ENCODE measurements at places on chromosomes 3 and 15.
A peak's percentile ranks its signal among the peaks of the same experiment; 100 is the strongest.

- H3K27me3 ChIP-seq, result peaks cover 3% of the 10 kb centered on the region
- H3K36me3 ChIP-seq, result peaks cover 46% of the 10 kb centered on the region
- no peak for DNase-seq
- no peak overlapping the region for H3K27ac ChIP-seq
- H3K4me3 ChIP-seq, result no peak overlapping the region
Measured at GRCh38 chr3:136584728-136585127, 167.4 kb downstream of the STAG1 start.

DNA sequence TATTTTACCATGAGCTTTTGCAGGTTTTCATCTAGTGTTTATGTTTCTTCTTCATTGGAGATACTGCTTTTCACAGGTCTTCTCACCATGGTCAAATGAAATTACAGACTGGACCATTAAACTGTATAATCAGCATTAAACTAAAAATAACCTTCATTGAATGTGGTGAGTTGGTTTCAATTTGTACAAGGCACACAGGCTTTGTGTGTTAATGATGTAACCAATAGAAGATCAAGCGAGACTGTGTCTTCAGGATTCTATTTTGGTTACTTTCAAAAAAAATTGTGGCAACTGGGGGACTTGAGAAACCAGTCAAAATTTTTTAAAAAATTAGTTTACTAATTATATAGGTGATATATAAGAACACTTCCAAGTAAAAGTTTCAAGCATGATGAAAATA lies 54.3 kb upstream of the GCSAM start:
- H3K4me3 ChIP-seq, result no peak overlapping the region
- no peak for DNase-seq
- no peak overlapping the region for H3K27ac ChIP-seq
- peaks cover 7% of the 10 kb centered on the region for H3K4me1 ChIP-seq
- H3K36me3 ChIP-seq, result peaks cover 25% of the 10 kb centered on the region

GRCh38 chr3:22969276-22969675 lies 233.9 kb upstream of the UBE2E2 start:
- no peak overlapping the region for H3K27ac ChIP-seq
- no peaks in the 10 kb centered on the region for H3K27me3 ChIP-seq
- H3K4me1 ChIP-seq, result no peaks in the 10 kb centered on the region
- H3K36me3 ChIP-seq, result no peaks in the 10 kb centered on the region

DNA sequence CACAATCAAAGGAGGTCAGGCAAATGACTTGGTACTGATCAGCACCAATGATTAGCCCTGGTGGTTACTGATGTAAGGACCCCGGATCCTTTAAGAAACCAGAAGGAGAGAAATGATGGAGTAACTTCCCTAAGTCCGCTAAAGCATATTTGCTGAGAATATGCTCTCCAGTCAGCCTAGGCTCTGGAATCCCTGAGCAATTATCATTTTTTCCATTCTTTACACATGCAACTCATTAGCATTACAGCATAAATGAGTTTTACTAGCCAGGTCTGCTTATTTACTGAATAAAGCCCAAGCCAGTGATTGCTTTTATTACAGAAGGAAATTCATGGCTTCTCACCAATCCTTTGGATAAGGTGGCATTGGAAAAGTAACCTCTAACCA lies 139.2 kb upstream of the WNT5A start:
- H3K27ac ChIP-seq, result no peak overlapping the region
- peaks cover 68% of the 10 kb centered on the region for H3K4me1 ChIP-seq
- no peak overlapping the region for H3K4me3 ChIP-seq
- H3K36me3 ChIP-seq, result no peaks in the 10 kb centered on the region
- H3K27me3 ChIP-seq, result peaks cover 2% of the 10 kb centered on the region

- no peak for DNase-seq
- peaks cover 22% of the 10 kb centered on the region for H3K4me1 ChIP-seq
- H3K36me3 ChIP-seq, result peaks cover 46% of the 10 kb centered on the region
- H3K27ac ChIP-seq, result peak overlapping the region; percentile 57
- H3K4me3 ChIP-seq, result no peak overlapping the region
Measured at GRCh38 chr15:58724466-58724865, 25.0 kb downstream of the ADAM10 start.

DNA sequence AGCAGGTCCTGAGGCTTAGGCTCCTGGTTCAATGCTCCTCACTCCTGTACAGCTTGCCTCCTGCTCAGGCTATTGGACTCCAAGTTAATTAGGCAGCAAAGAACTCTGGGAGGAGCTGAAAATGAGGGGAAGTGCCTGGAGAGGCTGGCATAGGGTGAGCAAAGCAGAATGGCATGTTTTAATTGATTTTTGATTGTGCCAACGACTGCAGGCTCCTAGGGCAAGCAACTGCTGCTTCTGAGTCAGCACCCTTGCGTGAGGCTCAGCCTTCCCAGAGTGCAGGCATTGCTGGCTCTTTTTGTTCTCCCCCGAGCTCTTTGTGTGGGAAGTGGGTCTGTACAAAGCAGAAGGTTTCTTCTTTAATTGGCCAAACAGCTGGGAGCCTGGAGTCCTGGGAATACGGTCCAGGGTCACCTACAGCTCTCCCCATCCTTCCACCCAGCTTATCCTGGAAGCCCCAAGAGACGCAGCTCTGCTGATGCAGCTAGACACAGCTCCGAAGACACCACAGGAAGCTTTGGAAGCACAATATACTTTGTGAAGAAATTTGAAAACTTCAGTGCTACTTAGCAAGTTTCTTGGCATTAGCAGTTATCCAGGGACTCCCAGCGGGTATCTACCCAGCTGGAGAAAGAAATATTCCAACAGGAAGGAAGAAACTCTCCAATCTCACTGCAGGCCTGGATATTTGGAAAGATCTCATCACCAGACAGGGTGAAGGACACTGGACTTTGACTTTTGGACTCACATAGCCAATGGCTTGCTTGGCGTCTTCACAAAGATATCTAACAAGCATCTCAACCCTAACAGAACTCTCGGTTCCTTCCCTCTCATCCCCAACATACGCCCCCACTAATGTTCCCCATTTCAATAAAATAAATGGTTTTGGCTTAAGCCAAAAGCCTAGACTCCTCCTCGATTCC lies 76.8 kb downstream of the BDH1 start:
- no peaks in the 10 kb centered on the region for H3K36me3 ChIP-seq
- H3K4me3 ChIP-seq, result no peak overlapping the region
- H3K27me3 ChIP-seq, result peaks cover 8% of the 10 kb centered on the region
- no peak overlapping the region for H3K27ac ChIP-seq

DNA sequence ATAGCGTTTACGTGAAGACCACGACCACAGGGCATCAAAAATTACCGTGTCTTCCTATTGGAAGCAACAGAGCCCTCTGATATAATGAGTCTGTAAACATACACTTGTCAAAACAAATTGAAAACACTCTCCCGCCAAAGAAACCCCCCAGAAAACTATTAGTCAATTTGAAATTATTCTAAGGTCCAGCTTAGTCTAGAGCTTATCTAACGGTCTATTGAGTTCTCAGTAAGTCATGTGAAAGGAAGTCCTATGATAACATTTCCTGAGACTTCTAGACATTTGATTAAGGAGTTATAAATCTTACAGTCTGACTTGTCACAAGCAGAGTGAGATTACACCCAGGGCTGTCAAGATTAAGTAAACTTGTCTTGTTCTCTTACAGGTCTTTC lies 356.3 kb downstream of the FOXP1 start:
- H3K27me3 ChIP-seq, result peaks cover 3% of the 10 kb centered on the region
- H3K36me3 ChIP-seq, result peaks cover 19% of the 10 kb centered on the region
- H3K4me1 ChIP-seq, result peaks cover 79% of the 10 kb centered on the region
- no peak for DNase-seq
- peak overlapping the region; percentile 90 for H3K27ac ChIP-seq

DNA sequence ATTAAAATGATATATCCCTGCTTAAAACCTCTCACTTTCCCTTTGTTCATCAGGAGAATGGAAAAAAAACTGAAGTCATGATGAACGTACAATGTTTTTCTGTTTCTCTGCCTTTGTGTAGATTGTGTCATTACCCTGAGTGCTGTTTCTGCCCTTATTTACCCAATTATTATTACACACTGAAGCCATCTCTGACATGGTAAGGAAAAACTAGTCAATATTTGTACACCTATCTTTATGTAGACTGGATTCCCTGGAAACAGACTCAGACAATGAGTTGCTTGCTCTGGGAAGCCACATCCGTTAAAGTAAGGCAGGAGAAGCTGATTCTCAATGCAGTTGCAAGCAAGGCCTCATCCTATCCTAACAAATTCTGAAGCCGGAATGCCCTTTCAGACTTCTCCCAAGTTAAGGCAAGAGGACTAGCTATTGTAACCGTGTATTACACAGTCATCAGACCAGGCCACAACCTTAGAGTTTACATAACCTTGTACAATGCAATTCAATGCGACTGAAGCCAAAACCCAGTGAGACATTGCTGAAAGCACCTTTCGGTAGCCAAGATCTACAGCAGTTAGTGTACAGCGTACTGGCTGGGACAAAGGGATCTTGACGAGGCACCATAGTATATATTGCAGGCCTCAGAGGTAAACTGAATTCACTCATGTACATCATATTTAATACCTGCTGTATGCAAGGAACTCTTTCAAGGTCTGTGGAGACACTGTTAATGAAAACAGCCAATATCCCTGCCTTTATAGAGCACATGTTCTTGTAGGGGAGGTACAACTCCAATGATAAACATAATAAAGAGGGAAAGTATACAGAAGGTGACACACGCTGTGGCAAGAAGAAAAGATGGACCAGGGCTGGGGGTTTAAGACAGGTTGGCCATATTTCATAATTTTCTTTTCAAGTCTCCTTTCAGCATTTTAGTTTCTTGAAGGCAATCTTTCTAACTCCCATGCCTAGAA lies 1040.8 kb upstream of the SEMA6D start:
- no peaks in the 10 kb centered on the region for H3K36me3 ChIP-seq
- H3K4me1 ChIP-seq, result no peaks in the 10 kb centered on the region
- no peak for DNase-seq
- H3K27ac ChIP-seq, result no peak overlapping the region

DNA sequence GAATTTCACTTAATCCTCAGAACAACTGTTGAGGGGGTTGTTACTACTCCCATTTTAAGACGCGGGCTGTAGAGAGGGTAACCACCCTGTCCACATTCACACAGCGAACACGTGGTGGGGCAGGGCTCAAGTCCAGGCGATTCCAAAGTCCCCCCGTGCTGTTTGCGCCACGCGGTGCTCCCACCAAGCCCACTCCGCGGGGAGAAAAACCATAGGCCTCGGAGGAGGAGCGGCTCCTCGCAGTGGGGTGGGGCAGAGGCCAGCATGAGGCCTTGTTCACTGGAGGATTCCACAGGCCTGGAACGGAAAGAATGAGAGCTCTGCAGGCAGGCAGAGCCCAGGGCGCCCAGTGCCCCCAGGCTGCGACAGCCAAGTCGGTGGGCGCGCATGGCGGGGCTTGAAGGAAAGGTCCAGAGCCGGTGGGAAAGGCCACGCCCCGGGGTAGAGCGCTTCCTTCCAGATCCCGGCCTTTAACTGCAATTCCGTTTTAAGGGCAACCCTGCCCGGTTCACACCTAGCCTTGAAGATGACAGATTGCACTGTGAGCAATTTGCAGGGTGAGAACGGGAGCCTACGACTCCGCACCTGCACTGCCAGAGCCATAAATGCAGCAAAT lies 161.8 kb upstream of the TBL1XR1 start:
- peak overlapping the region; percentile 98 for H3K27ac ChIP-seq
- H3K4me1 ChIP-seq, result peaks cover 73% of the 10 kb centered on the region
- no peaks in the 10 kb centered on the region for H3K27me3 ChIP-seq
- peak overlapping the region; percentile 72 for H3K4me3 ChIP-seq

DNA sequence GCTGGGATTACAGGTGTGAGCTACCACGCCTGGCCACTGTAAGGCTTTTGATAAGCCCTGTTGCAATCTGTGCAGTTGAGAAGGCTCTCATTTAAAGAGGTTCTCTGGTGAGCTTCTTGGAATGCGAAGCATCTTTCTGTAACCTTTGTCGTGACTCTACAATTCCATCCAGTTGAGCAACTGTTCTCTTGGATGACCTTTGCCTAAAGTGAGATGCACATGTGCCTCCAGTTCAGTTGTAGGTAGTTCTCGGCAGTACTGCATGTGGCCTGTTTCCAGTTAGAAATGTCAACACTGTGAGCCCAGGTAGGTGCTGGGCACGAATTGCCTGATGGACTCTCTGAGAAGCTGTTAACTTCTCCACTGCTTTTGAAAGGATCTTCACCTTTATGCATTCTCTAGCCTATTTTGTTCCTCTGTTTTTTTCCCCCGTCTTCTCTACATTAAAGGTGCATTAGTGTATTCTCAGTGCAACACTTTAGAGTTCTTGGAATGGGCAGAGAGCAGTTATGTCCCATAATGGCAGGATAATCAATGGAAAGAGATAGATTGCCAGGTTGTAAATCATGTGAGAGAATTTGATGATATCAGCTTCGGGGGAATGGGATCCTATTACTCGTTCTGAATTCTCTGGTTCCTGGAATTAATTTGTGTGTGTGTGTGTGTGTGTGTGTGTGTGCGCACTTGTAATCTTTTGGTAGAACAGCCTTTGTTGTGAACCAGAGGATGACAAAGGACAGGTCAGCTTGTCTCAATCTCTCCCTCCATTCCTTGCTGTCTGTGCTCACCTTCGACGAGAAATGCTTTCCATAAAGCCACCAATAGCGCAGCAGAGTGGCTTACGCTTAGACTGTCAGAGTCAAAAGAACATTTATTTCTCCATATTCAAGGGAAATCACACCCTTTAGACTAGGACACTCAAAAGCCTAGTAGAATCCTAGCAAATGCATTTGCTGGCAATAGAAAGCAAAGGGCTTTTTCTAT lies 51.1 kb downstream of the PTPRG start:
- peaks cover 32% of the 10 kb centered on the region for H3K4me1 ChIP-seq
- H3K4me3 ChIP-seq, result no peak overlapping the region
- H3K27ac ChIP-seq, result no peak overlapping the region
- H3K27me3 ChIP-seq, result peaks cover 3% of the 10 kb centered on the region
- peaks cover 48% of the 10 kb centered on the region for H3K36me3 ChIP-seq

GRCh38 chr15:72113347-72114031 lies 4.5 kb downstream of the MYO9A start:
- H3K27ac ChIP-seq, result peak overlapping the region; percentile 15
- H3K36me3 ChIP-seq, result no peaks in the 10 kb centered on the region
- H3K4me1 ChIP-seq, result peaks cover 36% of the 10 kb centered on the region
- no peak for DNase-seq
- no peak overlapping the region for H3K4me3 ChIP-seq

- no peak overlapping the region for H3K4me3 ChIP-seq
- no peaks in the 10 kb centered on the region for H3K36me3 ChIP-seq
- H3K27me3 ChIP-seq, result peaks cover 4% of the 10 kb centered on the region
Measured at GRCh38 chr3:104316118-104316517, 1050.6 kb upstream of the ALCAM start.

- DNase-seq, result no peak
- no peaks in the 10 kb centered on the region for H3K4me1 ChIP-seq
- no peaks in the 10 kb centered on the region for H3K36me3 ChIP-seq
- no peak overlapping the region for H3K27ac ChIP-seq
- H3K27me3 ChIP-seq, result no peaks in the 10 kb centered on the region
Measured at GRCh38 chr3:187770224-187770623, 25.0 kb upstream of the BCL6 start.

DNA sequence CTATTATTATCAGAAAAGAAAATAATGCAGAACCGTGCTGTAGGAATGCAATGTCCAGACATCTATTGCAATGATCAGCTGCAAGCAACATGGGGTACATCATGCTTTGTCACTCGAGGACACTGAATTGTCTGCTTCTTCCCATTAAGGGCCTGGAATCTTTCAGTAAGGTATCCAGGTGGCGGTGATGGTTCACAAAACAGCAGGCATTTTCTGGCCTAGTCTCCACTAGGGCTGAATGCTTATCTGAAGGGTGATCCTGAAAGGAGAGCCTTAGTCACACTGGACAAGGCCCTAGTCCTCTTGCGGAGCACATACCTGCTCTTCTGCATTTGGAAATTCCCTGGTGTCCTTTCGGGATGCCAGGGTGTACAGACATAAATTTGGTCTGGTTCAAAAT lies 21.2 kb downstream of the ITPR1 start:
- H3K36me3 ChIP-seq, result peaks cover 39% of the 10 kb centered on the region
- no peak overlapping the region for H3K4me3 ChIP-seq
- H3K27ac ChIP-seq, result no peak overlapping the region
- no peak for DNase-seq
- peaks cover 99% of the 10 kb centered on the region for H3K4me1 ChIP-seq
